ENCODE measurements at places on chromosomes 6 and 20.

- peak; percentile 62 for DNase-seq
Measured at GRCh38 chr20:32285621-32286371, 8.3 kb downstream of the KIF3B start.

DNA sequence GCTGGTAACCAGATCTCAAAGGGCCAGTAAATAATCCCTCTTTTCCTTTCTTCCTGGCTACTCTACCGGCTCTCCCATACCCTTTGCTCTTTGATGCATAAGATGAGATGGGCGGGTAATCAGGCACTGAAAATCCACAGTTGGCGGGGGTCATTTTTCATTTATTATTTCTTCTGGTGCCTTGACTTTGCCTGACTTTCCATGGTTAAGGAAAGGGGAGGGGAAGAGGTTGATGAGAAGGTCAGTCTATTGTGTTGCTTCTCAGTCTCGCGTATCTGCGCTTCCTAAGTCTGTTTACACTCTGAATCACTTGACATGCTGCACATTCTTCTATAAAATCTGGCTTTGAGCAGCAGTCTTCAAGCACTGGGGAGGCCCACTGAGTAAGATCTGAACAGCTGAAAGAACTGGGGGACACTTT, 121.1 kb upstream of the HDGFL1 start:
- peak; percentile 11 for DNase-seq

DNA sequence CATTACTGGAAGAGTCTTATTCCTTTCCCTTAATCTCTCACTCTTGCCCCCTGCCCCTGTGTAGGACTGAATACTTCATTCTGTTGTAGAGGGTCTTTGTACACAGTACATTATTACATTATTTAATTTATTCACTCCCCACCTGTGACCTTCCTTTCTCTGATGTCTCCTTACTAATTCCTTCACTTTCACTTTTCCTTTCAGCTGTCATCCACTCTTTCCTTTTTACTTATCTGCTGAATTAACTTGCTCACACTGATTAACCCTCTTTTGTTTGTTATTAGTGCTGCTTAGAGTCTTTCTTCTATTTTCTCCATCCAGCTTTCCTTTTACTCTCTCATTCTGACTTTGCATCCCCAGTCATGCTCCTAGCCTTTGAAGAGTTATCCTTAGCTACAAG, 6.5 kb upstream of the PGBD1 start:
- no peak for DNase-seq

- DNase-seq: peak; percentile 100
Measured at GRCh38 chr6:105601541-105602236, 198.8 kb upstream of the PREP start.

DNA sequence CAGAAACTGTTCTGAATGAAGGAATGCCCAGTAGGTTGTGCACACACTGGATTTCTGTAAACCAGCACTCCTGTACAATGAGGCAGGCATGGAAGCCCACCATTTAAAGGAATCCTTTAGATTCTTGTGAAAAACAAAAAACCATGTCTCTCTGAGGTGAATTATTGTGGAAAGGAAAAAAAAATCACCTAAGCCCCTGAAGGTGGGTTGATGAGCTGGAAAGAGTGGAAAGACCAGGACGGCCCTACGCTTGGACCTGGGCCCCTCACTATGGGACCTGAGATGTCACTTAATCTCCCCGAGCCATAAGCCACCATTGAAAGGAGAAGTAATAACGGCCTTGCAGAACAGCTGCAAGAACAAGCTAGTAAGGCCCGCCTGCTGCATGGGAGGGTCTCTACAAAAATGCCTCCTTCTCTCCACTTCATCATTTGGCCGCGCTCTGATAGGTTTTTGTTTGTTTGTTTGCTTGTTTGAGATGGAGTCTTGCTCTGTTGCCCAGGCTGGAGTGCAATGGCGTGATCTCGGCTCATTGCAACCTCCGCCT, 68.8 kb downstream of the RAB44 start:
- DNase-seq: no peak

DNA sequence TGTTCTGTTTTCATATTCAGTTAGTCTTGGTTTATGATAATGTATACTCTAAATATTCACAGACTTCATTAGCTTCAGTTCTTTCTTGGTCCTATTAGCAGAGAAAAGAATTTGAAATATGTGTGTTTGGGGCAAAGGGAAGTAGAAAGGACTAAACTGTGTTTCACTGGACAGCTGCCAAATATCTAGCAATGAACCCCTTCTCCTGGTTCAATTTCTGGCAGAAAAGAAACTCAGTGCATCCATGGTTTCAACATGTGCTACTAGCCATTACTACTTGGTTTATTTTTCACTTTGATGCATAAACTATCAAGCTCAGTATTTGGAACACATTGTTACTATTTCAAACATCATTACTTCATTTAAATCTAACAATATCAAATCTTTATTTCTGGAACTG, 43.6 kb downstream of the FBXL4 start:
- no peak for DNase-seq
